ENCODE measurements at places on chromosomes 12 and 14.

DNA sequence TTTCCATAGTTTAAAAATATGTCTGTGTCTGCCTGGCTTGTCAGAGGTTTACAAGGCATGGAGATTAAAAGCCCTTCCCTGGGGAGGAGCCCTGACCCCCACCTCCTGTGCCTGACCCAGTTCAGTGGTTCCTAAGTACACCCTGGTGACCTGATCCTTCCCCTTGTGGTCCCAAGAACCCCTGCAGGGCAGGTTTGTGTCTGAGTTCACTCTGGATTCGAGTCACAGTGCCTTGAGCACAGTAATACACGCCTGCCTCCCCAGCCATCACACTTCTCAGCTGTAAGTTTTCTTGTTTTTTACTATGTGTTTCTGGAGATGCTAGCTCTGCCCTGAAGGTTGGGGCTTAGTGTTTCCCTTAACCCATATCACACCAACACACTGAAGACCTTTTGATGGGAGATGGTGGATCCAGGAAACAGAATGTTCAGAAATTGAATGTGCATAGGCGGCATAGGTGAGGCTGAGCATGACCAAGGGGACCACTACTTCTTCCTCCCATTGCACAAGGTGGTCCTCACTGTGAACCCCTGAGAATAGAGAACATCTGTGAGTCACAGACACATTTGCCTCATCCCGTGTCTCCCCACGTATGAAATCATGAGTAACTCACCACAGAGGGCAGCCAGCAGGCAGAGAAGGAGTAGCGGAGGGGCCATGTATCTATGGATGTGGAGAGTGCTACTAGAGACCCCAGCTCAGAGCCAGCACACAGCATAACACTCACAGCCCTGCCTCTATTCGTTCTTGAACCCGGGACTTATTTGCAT is 962.9 kb downstream of the TMEM121 start:
- no peak for DNase-seq

DNA sequence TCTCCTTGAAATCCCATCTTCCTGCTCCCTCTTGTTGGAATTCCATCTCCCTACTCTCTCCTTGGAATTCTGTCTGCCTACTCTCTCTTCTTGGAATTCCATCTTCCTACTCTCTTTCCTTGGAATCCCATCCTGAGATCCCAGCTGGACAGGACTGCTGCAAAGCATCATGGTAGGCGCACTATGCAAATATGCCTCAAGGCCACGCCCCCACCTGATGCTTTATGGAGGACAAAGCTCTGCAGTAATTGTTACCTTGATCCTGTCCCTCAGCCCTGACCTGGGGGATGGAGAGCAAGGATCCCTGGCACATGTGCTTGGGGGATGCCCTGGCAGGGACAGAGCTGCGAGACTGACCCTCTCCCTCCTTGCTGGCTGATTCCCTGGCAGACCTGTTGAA is 185.6 kb downstream of the TBX5 start:
- DNase-seq, result no peak

DNA sequence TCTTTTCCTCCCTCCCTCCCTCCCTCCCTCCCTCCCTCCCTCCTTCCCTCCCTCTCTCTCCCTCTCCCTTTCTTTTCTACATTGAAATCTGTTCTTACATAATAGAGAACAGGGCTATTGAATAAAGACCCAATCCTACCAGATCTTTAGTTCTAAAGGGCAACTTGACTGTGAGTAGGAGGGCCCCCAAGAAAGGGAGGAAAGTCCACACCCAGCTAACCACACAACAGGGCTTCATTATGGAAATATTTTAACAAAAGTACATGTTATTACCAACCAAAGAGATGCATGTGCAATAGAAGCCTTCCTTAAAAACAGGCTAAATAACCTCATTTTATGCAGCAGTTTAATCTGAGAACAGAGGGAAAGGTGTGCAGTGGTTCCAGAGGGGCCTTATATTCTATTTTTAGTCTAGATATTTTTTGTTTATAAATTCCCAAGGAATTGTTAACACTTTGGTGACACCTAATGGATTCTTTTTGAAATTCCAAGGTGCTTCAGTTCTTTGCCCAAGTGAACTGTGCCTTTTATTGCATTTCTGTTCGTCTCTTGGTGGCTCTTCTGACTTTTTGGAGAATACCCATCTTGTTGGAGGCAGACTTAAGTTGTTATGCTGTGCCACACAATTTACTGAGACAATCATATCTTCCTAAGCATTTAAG is 63.0 kb downstream of the GNS start:
- DNase-seq, result no peak

DNA sequence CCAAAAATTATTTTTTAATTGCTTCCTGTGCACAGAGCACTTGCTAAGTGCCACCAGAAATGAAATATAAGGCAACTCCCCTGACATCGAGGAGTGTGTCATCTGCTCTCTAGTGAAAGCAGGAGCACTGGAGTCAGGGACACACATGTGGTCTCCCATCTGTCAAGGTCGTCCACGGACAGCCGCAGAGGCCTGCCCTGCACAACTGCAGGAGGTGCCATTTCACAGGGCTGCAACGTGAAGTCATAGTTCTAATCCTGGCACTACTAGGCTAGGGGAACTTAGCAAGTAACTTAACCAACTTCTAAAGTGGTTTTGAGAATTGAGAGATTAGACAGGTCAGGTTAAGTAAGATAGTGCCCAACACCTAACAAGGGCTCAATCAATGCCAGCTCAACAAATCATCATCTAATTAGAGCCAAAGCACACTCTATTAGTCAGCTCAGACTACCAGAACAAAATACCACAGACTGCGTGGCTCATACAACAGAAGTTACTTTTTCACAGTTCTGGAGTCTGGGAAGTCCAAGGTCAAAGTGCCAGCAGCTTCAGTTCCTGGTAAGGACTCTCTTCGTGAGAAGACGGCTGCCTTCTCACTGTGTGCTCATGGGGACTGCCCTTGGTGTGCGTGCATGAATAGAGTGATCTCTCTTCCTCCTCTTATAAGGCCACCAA is 30.7 kb downstream of the FOXN3 start:
- no peak for DNase-seq

DNA sequence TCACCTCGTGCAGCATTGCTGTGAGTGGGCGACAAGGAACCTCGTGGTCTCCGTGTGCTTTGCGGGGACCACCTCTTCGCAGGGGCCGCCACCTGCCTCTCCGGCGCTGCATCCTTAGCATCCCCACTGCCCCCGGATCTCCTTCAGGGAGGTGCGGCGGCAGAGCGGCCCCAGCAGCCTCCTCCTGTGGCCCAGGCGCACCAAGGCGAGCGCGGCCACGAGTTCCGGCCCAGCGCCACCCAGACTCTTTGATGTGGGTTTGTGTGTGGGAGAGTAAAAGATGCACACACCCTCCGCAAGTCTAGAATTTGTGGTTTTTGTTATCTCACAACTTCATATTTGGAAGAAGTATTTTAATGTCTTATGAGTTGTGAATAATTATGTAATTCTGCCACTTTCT is 118.8 kb upstream of the DIO3 start:
- no peak for DNase-seq

- DNase-seq, result no peak
Observed at GRCh38 chr12:67579662-67580003, 68.9 kb upstream of the DYRK2 start.
